CD4-positive, alpha-beta T cell treated with Interleukin-4 for 4 hours (primary cell): ENCODE measurements at places on chromosomes 12 and 14.

DNA sequence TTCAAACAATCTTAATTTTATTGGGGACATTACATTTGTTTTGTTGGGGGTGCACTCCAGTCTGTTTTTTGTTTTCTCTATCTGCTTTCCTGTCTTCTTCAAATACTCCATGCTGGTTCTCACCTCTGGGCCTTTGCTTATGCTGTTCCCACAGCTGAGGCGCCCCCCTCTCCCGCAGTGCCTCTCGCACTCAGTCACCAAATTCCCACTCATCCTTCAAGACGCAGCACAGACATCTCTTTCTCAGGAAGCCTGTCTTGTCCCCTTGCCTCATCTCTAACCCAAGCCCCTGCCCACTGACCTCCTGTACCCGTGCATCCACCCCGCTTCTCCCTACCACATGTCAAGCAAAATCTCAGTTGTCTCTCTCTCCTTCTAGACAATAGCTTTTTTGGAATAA, 43.7 kb upstream of the PRMT8 start:
- no peak for DNase-seq

DNA sequence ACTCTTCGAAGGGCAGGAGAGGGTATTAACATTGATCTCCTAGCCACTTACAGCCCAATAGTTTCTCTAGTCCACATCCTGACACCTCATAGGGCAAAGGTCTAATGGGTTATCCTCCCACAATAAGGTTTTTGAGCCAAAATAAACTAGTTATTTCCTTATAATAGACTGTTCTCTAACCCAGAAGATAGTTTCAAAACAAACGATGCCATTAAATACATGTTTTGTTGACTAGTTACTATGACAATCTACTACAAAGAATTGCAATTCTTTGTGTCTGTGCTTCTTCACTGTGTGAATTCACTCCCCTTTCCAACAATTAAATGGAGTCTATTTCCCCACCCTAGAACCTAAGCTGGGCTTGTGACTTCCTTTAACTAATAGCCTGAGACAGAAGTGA, 6.4 kb upstream of the ACTR10 start:
- DNase-seq, result no peak

- no peak for DNase-seq
These were observed 15.9 kb downstream of the BHLHE41 start for GRCh38 chr12:26108915-26109314.

GRCh38 chr12:109950625-109951024, 45.5 kb downstream of the GIT2 start:
- no peak for DNase-seq

DNA sequence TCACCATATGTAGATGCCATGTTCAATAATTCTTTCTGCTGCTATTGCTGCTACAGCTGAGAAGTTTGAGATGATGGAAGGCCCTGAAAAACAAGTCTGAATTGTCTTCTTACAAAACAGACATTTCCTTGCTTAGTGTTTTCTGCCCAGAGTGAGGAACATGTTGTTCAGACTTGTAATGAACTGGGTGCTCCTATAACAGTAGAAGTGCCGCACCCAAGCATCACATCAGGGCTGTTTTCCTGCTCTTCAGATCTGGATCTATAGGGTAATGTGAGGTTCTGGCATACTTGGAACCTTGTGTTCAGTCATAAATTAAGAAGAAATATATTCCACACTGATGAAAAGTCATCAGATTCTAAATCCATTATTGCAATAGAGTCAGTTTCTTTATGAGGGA, 171.9 kb upstream of the DIO2 start:
- no peak for DNase-seq
